ENCODE measurements at places on chromosomes 11 and 22. TPM values are rescaled to one million over a fixed set of nuclear protein-coding genes. Genes with fewer than 3 reads are reported as not detected.

OR2AG2 gene
- total RNA-seq = 0.26 TPM

USH1C gene
- total RNA-seq = 1.4 TPM

PANX3 gene
- total RNA-seq = 0.21 TPM

RIMBP3B gene
- total RNA-seq = 0.51 TPM

DCDC1 gene
- 0.44 TPM for total RNA-seq

C11orf54 gene
- 23.1 TPM for total RNA-seq

KLHL22 gene
- total RNA-seq = 19.4 TPM

NRXN2 gene
- 11.5 TPM for total RNA-seq

TMPRSS4 gene
- total RNA-seq = not detected

PHETA2 gene
- 3.5 TPM for total RNA-seq

HBG1 gene
- not detected for total RNA-seq

F2 gene
- 4.4 TPM for total RNA-seq

GGTLC2 gene
- total RNA-seq = not detected

CDC42BPG gene
- 4.1 TPM for total RNA-seq

CD3G gene
- not detected for total RNA-seq

RAB3IL1 gene
- total RNA-seq = 8.9 TPM

C11orf65 gene
- 0.69 TPM for total RNA-seq

COPB1 gene
- total RNA-seq = 132 TPM

Data from endothelial cell (in vitro differentiated cells).